B cell (primary cell): ENCODE measurements at places on chromosomes 5 and 9. TPM values are rescaled to one million over a fixed set of nuclear protein-coding genes. Genes with fewer than 3 reads are reported as not detected.

Gene TRAF1
- 19.5 and 23.0 TPM in 2 replicates for polyA plus RNA-seq

Gene KLF4
- 157 and 244 TPM in 2 replicates for polyA plus RNA-seq

Gene ASPN
- not detected in 2 replicates for polyA plus RNA-seq

GRCh38 chr5:31412324-31412723 is 119.6 kb downstream of the DROSHA start:
- no peaks in the 10 kb centered on the region for H3K27me3 ChIP-seq
- no peak for DNase-seq
- no peaks in the 10 kb centered on the region for H3K4me1 ChIP-seq
- H3K36me3 ChIP-seq, result peaks cover 10% of the 10 kb centered on the region

DNA sequence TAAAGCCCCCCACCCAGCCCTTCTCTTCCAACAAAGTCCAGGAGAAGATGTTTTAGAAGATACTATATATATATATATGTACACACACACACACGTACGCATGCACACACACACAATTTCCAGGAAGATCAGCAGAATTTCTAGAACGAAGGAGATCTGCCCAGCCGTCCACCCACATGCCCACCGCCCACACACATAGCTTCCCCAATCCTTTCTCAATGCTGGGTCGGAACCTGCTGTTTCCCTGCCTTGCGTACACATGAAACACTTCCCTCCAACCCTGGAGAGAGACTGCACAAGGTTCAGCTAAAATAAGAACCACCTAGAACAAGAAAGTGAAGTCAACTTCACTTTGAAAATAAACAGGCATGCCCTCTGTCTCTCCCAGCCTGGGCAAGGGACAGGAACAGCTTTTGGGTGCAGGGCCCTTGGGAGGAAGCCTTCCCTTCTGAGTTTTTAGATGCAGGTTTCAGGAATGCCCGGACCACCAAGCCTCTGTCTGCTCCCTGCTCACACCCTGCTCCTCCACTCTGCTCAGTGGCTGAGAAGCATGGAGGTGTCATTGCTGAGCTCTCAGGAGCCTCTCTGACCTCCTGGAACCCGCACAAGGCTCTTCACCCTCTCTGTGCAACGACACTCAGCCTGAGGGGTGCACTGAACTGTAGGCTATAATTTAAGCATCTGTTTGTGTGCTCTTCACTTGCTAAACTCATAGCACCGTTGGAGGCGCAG is 149.4 kb downstream of the C5orf15 start:
- no peaks in the 10 kb centered on the region for H3K36me3 ChIP-seq
- H3K4me1 ChIP-seq, result peaks cover 8% of the 10 kb centered on the region
- H3K27me3 ChIP-seq, result peaks cover 3% of the 10 kb centered on the region
- no peak overlapping the region for H3K4me3 ChIP-seq
- H3K27ac ChIP-seq, result no peak overlapping the region

GRCh38 chr5:43117092-43117491 is 3.6 kb upstream of the ZNF131 start:
- no peak overlapping the region for H3K4me3 ChIP-seq
- no peaks in the 10 kb centered on the region for H3K36me3 ChIP-seq
- peaks cover 2% of the 10 kb centered on the region for H3K4me1 ChIP-seq

GRCh38 chr5:10233505-10233904 is 16.2 kb downstream of the ATPSCKMT start:
- H3K27me3 ChIP-seq, result no peaks in the 10 kb centered on the region
- no peak overlapping the region for H3K4me3 ChIP-seq
- H3K4me1 ChIP-seq, result no peaks in the 10 kb centered on the region
- DNase-seq, result no peak
- no peak overlapping the region for H3K27ac ChIP-seq

- H3K27me3 ChIP-seq, result no peaks in the 10 kb centered on the region
- no peak overlapping the region for H3K4me3 ChIP-seq
- H3K27ac ChIP-seq, result no peak overlapping the region
- peaks cover 3% of the 10 kb centered on the region for H3K36me3 ChIP-seq
Observed at GRCh38 chr5:109865637-109866036, 175.9 kb downstream of the MAN2A1 start.

DNA sequence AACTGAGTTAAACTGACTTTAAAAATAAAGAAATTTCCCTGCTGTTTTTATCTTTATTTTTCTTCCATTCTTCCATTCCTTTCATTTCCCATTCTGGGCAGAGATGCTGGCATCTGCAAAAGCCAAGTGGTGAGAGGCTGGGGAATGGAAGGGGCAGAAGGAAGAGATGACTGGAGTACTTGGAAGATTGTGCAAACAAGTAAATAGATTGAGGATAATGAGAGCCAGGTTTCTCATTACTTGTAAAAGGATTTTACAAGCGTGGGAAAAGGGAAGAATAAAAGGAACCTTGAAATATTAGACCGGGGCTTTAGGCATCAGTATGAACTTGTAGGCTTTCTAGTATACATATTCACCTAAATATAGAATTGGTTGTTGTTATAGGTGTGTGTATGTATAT is 341.2 kb downstream of the CAAP1 start:
- DNase-seq, result no peak
- no peak overlapping the region for H3K27ac ChIP-seq
- H3K27me3 ChIP-seq, result no peaks in the 10 kb centered on the region
- H3K36me3 ChIP-seq, result no peaks in the 10 kb centered on the region

DNA sequence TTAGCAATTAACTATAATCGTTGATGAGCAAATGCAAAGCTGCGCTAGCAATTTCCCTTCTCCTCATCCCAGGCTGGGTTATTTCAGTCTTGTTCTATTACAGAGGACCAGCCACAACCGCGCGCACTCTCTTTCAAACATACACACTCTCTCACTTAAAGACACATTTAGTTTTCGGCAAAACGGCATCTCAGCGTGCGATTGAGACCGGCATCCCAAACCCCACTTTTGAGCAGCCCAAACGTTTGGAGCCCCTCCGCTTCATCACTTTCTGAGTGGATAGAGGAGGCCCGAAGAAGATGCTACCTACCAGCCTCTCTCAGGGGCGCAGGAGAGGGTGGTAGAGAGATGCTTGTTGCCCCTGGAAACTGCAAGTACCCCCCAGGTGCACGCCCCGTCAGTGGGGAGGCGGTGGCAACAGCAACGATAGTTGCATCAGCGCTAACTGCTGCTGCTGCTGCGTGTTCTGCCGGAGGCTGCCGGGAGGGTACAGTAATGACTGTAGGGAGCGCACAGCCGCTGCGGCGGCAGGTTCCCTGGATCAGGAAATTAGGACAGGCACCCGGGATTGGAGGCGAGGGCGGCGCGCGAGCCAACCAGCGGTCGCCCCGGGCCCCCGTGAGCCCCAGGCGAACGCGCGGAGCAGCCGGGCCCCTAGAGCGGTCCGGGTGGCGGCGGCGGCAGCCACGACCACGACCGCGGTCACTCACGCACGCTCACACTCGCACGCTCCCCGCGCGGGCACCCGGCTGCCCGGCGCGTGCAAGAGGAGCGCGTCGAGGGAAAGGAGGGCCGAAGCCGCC is 467 bp upstream of the VLDLR start:
- H3K27me3 ChIP-seq, result peaks cover 37% of the 10 kb centered on the region
- H3K4me3 ChIP-seq, result no peak overlapping the region

DNA sequence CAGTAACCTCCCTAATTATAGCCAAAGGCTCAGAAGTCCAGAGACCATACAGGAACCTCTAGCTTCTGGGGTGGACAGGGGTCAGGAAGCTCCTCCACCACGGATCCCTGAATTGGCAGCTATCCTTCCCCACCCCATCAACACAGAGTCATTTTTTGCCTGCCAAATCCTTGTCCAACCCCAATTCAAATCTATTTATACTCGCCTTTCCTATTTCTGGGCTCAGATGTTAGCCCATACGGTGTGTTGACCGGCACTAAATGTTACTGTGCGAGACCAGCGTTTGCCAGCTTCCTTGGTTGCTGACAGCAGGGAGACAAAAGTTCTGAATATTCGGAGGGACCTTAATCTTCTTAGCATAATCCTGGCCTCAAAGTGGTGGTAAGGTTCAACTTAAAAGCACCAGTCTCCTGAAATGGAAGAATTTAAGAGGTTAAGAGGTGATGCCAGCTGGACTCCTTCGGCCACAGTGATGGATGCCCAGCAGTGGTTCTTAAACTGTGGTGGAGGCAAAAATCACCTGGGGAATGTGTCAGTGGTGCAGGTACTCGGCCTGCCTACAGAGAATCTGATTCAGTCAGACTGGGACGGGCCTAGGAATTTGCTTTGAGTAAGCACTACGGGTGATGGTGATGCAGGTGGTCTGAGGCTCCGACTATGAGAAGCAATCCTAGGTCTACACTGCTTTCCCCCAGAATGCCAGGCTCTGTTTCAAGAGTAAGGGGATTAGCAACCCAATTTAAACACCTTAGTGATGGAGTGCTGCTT is 204.8 kb upstream of the MEF2C start:
- no peak overlapping the region for H3K4me3 ChIP-seq
- H3K27ac ChIP-seq, result no peak overlapping the region
- H3K36me3 ChIP-seq, result no peaks in the 10 kb centered on the region
- no peaks in the 10 kb centered on the region for H3K4me1 ChIP-seq

GRCh38 chr5:32465076-32465475 is 20.5 kb upstream of the ZFR start:
- no peaks in the 10 kb centered on the region for H3K4me1 ChIP-seq
- no peaks in the 10 kb centered on the region for H3K27me3 ChIP-seq
- no peak overlapping the region for H3K27ac ChIP-seq
- H3K4me3 ChIP-seq, result no peak overlapping the region

GRCh38 chr9:122307925-122308324 is 43.2 kb downstream of the MRRF start:
- H3K4me3 ChIP-seq, result no peak overlapping the region
- DNase-seq, result no peak
- no peaks in the 10 kb centered on the region for H3K27me3 ChIP-seq
- H3K27ac ChIP-seq, result no peak overlapping the region
- peaks cover 14% of the 10 kb centered on the region for H3K36me3 ChIP-seq
